ENCODE measurements at places on chromosomes 4 and X.

- no peak for DNase-seq
These were observed at the start of gene NCBP2L for GRCh38 chrX:107777536-107777832. Gene NCBP2L, plus strand, starts transcription at chrX:107777733. Its CDS starts 16,488 bp downstream, at chrX:107794221.

DNA sequence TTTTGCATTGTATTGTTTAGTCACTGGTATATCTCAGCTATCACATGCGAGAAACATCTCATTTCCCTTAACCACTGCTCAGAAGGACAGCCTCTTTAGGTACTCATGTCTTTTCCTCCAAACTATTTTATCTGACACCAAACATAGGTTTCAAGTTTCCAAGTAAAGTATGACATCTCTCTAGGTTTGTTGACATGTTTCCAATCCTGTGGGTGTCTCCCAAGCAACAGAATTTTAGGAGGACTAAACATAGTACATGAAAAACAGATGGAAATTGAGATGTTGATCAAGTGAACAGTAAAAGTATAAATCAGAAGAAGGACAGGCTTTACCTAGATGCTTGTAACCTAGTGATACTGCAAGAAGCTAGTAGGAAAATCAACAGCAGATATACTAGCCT is 371.4 kb downstream of the DTHD1 start:
- no peak for DNase-seq

GRCh38 chr4:165909947-165910346 is 36.9 kb downstream of the TLL1 start:
- no peak for DNase-seq

GRCh38 chr4:108651014-108651791 is 804 bp downstream of the OSTC start:
- DNase-seq = no peak

- no peak for DNase-seq
These were observed 167.8 kb downstream of the PCDH10 start for GRCh38 chr4:133316909-133317308.

GRCh38 chrX:50206753-50207152 is 2.2 kb downstream of the CCNB3 start:
- no peak for DNase-seq

DNA sequence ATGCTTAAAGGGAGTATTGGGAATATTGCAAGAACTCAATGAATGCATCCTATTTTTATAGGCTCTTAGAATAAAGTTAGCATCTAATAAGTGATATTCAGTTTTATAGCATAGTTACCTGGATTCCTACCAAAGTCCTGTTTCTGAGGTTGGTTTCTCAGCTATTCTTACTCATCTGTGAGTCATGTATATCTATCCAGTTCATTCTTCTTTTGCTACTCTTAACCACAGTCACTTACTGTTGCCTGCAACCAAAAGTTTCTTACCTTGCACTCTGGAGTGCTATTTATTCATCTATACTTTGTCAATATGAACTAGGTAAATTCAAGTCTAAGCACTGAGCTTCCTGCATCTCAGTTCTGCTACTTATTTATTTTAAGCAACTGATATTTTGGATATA is 322.5 kb downstream of the HS3ST1 start:
- DNase-seq = no peak

GRCh38 chrX:40096395-40097091 is 1.2 kb downstream of the BCOR start:
- DNase-seq = peak; percentile 51

DNA sequence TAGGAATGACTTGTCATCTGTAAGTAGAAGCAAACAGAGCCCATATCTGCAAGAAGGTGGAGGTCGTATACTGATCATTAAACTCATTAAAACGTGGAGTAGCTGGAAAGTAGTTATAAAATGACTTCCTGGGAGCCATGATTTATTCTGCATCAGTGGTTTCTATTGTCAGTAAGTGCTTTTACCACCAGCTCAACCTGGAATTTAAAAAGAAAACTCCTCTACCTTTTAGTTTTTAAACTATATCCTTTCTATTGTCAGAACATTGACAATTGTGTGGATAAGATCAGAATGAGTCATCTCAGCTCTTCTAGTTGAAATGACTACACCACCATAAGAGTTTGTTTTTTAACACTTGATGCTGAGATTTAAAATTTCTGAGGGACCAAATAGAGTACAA is 651.2 kb upstream of the GALNT7 start:
- DNase-seq = no peak

DNA sequence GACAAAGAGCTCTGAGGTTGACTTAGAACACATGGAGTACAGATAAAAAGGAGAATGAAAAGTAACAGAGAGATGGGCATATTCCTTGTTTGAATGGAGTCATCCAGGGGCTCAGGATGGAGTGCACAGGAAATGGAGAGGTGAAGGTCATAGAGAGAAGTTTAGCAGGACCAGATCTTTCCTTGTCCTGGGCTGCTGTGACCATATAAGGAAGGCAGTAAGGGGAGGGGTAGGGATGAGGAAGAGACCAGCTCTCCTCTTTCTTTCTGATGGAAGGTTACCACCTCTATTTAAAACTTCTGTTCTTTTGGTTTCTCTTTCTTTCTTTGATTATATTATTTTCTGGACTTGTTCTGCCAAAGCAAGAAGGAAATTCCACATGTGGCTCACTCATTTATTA is 27.0 kb downstream of the AR start:
- no peak for DNase-seq

DNA sequence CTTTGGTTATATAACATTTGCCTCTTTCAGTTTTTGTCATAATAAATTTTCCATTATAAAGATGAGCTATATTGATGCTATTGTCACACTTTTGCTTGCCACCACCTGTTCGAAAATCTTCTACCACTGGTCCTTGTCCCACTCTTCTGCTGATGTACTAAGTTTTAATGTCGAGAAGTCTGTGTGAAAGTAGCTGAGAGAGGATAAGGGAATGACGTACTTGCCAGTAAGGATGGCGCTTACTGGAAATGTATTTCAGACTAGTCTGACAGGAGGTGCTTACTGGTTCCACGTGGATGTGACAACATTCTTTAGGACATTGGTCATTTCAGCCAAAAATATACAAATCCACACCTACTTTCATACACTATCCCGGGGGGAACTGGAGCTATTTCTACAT is 132.7 kb upstream of the NR3C2 start:
- no peak for DNase-seq

DNA sequence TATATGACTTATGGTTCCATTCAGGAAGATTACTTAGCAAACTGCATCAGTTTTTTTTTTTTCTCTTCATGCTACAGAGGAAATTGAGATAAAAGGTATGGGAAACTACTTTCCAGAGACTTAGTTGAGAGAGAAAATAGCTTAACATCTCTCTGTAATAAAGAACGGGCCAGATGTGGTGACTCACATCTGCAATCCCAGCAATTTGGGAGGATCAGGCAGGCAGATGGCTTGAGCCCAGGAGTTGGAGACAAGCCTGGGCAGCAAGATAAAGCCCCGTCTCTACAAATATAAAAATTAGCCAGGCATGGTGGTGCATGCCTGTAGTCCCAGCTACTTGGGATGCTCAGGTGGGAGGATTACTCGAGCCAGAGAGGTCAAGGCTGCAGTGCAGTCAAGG is 271.2 kb upstream of the TENM3 start:
- no peak for DNase-seq

- DNase-seq = peak; percentile 72
These were observed 78.6 kb downstream of the CAMK2D start for GRCh38 chr4:113682730-113683537.

DNA sequence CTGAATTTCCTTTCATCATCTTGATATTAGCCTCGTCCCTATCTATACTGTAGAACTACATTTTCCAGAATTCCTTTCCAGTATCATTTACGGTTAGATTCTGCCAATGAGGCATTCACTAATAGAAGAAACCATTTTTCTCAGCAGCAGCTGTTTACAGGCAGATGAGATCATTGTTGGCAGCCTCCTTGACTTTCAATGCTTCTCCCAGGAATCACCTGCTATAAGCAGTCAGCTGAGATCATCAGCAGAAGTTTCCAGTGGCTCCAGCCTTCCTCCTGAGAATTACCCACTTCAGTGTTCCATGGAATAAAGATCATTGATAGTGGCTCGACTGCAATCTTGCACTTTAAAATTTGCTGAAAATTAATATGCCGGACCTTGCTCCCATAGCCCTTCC is 157.3 kb upstream of the TET2 start:
- DNase-seq = no peak

GRCh38 chr4:3307486-3307885 is 14.7 kb downstream of the RGS12 start:
- no peak for DNase-seq

Data from CD4-positive, alpha-beta T cell treated with Interleukin-15 for 4 hours (primary cell).